ENCODE measurements at places on chromosomes 3 and 15.

- no peak for DNase-seq
Measured at GRCh38 chr15:59013246-59013873, 25.9 kb downstream of the RNF111 start.

GRCh38 chr15:80154336-80154735 is 1.5 kb downstream of the FAH start:
- DNase-seq: no peak

- DNase-seq: no peak
Measured at GRCh38 chr3:157388976-157389375, 47.7 kb upstream of the PTX3 start.

DNA sequence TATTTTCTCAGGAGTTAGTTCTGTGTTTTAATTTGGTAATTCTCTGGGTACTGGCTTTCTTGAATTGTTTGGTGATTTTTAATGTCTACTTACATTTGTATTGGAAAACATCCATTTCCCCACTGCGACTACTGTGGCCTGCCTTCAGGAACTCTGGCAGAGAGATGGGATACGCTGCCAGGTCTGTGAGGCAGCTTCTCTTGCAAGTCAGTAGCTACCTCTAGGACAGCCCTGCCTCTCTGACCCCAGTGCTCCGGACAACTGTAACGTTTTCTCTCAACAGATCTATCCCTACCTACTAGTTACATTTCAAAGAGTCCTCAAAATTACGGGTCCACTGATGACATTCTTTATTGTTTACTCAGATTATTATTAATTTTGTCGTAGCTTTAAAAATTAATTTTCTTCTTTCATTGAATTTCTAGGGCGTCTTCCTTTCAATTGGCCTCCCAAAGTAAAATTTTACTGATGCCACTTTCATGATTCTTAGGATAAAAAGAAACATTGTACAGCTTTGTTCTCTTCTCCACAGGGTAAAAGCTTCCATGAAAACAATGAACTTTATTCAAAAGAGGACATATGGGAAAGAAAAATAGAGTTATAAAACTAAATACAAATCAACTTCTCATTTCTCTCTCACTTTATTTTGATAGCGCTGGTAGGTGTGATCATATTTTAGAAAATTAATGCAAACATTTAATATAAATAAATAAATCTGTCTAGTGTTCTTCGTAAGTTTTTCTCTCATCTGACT is 123.2 kb upstream of the GOLGA8J start:
- DNase-seq: no peak

DNA sequence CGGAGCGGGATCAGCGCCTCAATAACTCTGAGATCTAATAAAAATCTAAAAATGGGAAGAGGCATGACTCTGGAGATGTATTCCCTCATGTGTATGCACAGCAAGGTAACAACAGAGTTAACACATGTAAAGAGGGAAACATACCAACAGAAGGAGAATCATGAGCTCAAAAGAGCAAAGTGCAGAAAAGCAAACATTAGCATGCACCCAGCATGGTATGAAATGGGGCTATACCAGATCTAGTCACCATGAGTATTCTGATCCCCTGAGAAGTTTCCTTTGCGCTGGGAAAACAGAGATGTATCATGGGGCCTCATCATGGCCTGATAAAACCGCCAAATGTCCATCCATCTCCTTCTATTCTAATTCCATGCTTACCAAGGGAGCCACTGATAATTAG is 129.1 kb downstream of the GLDN start:
- DNase-seq: no peak

GRCh38 chr3:158395421-158395820 is 175.6 kb upstream of the MLF1 start:
- DNase-seq: no peak

DNA sequence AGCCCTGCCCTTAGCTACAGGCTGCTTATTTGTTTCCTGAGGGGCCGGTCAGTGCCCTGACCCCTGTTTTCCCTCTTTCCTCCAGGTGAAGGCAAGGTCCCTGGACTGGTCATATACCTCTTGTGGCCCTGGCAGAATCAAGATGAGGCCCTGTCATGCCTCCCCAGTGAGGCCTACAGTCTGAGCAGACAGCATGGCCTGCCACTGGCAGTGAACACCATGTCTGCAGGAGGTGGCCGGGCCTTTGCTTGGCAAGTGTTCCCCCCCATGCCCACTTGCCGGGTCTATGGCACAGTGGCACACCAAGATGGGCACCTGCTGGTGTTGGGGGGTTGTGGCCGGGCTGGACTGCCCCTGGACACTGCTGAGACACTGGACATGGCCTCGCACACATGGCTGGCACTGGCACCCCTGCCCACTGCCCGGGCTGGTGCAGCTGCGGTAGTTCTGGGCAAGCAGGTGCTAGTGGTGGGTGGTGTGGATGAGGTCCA is 1.2 kb downstream of the KLHDC8B start:
- DNase-seq: no peak

DNA sequence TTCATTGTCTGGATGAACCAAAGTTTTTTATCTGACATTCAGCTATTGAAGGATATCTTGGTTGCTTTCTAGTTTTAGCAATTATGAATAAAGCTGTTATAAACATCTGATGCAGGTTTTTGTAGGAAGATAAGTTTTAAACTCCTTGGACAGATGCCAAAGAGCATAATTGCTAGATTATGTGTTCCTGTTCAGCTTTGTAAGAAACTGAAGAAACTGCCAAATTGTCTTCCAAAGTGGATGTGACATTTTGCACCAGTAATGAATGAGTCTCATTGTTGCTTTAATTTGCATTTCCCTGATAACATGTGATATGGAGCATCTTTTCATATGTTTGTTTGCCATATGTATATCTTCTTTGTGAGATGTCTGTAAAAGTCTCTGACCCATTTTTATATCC is 239.9 kb upstream of the TTC14 start:
- no peak for DNase-seq

DNA sequence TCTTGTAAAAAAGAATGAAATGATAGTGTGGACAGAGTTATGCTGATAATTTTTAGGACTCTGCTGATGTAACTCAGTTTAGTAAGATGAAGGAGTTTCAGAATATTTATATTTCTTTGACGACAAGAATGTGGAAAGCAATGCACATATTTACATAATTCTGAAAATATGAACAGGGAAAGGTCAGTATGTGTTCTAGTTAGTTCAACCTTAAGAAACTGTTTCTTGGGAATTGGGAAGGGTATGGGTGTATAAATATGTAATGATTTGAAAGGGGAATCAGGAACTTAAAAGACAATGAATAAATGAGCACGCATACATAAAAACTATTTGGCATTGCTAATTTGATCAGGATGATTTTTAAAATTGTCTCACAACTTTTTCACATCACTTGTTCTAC is 1226.1 kb downstream of the SI start:
- no peak for DNase-seq

DNA sequence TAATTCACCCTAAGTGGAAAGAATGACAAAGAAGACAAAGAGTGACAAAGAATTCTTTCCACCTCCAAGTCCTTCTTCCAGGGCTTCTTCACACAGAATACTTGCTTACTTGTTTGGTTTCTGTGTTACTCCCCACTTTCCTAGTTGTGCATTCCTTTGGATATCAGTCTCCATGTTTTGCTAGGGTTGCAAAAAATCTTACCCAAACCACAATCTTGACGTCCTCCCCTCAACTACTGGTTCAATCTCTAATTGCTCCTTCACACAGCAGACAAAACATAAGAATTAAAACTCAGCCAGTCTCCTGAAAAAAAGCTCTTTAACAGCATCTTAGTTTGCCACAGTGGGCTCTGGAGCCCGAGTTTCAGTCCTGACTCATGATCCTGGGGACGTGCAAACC is 297.6 kb upstream of the CHRNA7 start:
- DNase-seq: no peak

GRCh38 chr3:29481969-29482767 is 201.3 kb downstream of the RBMS3 start:
- DNase-seq: no peak

DNA sequence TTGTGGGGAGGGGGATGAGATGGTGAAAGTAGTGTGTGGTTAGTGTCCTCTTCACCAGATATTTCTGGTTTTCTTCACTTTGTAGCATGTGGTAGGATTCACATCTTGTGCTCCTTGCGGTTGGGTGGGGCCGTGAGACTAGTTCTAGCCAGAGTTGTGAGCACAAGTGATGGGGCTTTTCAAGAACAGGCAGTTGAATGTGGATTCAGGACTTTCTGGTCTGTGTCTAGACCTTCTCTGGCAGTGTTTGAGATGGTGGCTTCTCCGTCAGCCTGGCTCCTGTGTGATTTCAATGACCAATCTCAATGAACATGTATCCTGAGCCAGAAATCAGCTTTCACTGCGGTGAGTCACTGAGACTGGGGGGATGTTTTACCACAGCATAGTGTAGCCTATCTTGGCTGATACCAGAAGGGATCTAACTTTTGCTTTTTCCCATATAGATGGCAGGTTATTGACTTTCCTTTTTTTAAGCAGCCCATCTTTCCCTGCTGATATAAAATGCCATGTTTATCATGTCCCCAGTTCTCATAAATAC is 82.6 kb downstream of the RPLP1 start:
- DNase-seq: no peak

DNA sequence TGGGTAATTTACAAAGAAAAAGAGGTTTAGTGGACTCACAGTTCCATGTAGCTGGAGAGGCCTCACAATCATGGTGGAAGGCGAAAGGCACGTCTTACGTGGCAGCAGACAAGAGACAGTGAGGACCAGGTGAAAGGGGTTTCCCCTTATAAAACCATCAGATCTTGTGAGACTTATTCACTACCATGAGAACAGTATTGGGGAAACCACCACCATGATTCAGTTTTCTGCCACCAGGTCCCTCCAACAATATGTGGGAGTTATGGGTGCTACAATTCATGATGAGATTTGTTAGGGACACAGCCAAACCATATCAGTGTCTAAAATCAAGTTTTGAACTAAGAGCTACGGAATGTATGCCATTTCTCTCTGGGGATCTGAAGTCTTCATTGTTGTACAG is 354.8 kb upstream of the C2CD4B start:
- no peak for DNase-seq

- no peak for DNase-seq
Measured at GRCh38 chr3:171574556-171575240, 114.5 kb upstream of the TNIK start.

- no peak for DNase-seq
Measured at GRCh38 chr3:80238152-80238551, 470.4 kb upstream of the ROBO1 start.

DNA sequence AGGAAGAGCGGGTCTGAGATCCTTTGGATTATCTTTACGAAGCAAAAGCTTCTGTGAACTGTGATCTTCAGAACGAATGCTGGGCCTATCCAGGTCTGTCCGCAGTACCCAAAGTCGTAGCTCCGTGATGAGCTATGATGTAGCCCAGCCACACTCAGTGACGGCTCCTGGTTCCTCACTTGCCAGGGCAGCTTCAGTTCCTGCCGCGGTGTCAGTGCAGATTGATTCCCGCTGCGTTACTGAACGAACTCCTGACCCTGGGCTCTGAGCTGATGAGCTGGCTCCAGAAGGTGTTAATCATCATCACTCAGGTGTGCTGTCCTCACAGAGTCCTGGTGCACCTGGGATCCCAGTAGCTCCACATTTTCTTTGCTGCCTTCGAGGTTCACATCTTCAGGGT is 45.0 kb downstream of the TMEM44 start:
- DNase-seq: no peak
